ENCODE measurements at places on chromosomes 1 and 21.

GRCh38 chr21:36773117-36773516 lies 74.2 kb downstream of the SIM2 start:
- peak; percentile 50 for DNase-seq

- DNase-seq = no peak
Measured at GRCh38 chr1:52677076-52677806, 20.9 kb downstream of the COA7 start.

DNA sequence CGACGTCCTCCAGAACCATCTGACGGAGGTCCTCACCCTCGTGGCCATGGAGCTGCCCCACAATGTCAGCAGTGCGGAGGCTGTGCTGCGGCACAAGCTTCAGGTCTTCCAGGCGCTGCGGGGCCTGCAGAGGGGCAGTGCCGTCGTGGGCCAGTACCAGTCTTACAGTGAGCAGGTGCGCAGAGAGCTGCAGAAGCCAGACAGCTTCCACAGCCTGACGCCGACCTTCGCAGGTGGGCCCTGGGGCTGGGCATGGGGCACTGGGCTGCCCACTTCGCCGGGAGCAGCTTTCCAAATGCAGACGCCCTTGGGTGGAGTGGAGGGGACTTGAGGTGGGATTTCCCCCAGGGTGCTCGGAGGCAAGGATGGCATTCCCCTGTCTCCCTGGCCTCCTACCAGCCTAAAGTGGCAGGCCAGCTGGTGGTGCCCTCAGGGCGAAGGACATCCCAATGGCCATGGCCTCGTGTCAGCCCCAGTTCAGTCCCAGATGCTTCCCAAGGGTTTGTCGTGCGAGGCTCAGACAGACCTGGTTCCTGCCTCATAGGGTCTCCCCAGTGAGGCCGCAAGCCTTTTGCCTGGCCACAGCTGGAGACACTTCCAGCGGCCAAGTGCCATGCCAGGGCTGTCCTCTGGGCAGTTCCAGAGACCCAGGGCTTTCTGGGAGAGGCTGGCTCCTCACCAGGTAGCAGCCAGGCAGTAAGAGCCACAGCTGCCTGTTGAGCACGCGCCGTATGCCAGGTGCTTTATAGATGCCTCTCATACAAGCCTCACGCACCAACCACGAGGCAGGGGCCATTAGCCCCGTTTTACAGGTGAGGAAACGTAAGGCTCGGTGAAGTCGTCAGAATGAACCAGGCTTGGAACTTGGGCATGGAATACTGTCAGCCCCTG lies 27.8 kb downstream of the H6PD start:
- no peak for DNase-seq

GRCh38 chr1:155207806-155208540 lies at the start of gene THBS3:
THBS3 (minus strand) TSS chr1:155207897; CDS start chr1:155207876, 21 bp downstream.
- no peak for DNase-seq

- no peak for DNase-seq
Measured at GRCh38 chr1:56819387-56819899, at the start of gene FYB2. FYB2 (minus strand) TSS chr1:56819404; CDS start chr1:56819290, 114 bp downstream.

- DNase-seq = peak; percentile 68
Measured at GRCh38 chr1:98099501-98099900, 178.7 kb upstream of the DPYD start.

GRCh38 chr1:184930232-184930631 lies 44.1 kb downstream of the NIBAN1 start:
- DNase-seq = no peak

DNA sequence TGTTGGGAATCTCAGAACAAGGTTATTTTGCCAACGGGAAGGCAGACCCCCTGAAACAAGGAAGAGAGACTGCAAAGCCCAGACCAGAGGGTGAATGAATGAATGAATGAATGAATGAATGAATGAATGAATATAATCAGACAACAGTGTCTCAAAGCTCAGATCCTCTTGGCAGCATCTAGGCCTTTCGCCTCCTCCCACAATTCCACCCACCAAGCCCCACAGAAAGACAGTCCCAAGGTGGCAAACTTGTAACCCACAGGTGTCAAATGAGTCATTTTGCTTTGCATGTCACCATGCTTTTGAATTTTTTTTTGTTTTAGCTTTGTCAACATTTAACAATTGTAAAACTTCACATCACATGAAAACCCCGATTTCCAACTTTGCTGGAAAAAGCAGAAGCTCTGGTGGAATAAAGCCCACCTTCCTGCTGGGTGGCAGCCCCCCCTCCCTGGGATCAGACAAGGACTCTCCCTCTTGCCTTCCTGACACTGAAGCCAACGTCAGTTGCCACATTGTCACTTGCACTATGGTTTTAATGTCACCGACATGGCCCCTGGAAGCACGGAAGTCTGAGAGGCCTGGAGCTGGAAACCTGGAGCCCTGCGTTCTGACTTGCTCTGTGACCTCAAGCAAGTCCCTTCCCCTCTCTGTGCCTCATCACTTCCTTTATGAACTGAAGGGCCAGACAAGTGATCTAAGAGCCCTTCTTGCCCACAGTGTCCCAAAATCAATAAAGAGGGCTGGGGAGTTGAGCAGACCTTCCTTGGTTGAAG lies 134.6 kb upstream of the RUNX3 start:
- no peak for DNase-seq

- DNase-seq = no peak
Measured at GRCh38 chr21:28550057-28550825, 442.4 kb downstream of the LTN1 start.

- no peak for DNase-seq
Measured at GRCh38 chr1:179036844-179037465, 11.3 kb downstream of the FAM20B start.

- DNase-seq = no peak
Measured at GRCh38 chr1:180952657-180953013, 39.9 kb downstream of the KIAA1614 start.

DNA sequence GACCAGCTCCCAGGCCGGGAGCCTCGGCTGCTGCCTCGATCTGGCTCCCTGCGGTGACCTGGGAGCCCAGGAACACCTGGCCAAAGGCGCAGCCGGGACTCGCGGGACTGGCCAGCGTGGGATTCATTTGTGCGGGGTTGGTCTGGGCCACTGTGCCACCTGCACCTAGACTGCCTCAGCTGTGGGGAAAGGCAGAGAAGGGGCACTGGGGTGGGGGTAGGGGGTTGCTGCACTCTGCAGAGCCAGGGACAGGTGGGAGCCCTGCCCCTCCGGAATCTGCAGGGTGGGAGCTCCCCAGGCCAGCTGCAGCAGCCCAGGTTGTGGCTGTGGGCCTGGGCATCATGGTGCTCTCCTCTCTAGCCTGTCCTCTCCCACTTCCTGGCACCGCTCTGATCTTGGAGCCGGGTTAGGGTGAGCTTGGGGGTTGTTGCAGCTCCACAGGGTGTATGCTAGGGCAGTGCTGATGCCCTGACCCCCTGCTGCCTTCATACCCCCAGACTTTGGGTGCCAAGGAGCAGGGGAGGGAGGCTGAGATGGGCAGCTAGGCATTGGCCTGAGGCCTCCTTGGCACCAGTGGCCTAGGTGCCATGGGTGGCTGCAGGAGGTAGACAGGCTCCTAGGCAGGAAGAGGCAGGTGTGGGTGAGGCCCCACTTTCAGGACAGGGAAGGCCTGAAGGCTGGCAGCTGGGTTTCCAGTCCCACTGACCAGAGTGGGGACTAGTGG lies 57.5 kb upstream of the ETV3 start:
- DNase-seq = no peak

DNA sequence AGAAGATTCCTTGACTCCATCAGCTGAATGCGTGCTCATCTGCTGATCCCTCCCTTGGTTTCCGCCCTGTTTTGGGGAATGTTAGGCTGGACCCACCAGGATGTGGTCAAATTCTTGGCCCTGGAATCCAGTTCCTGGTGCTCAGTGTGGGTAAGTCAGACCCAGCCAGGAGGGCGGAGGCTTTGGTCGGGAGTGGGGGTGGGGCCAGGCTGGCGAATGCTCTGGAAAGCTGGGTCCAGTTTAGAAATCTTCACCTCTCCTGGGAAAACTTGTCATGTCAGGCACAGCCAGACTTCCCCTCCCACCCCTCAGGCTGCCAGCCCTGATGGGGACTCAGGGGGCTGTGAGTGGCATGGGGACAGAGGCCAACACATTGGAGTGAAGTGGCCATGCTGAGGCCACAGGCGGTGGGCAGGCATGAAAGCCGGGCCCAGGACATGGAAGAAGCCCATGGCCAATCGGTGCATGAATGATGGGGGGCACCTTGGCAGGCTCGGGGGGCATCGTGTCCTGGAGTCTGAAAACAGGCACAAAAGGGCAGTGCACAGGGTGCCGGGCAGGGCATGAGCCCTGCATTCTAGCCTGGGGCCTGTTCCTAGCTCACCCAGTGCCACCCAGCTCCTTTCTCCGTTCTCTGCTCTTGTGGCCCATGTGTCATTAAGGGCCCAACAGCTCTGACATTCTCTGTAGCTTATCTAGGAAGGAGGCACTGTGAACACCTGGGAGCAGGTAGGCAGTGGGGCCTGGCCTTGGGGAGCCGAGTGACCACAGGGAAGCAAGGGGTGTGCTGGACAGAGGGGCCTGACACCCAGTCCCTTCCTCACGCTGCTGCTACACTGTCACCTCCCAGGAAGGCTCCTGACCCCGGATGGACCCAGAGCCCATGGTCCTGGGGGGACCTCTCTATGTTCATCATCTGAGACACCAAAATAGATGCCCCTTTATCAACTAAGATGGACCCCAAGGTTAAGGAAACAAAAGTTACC lies 14.6 kb upstream of the PADI1 start:
- peak; percentile 96 for DNase-seq

DNA sequence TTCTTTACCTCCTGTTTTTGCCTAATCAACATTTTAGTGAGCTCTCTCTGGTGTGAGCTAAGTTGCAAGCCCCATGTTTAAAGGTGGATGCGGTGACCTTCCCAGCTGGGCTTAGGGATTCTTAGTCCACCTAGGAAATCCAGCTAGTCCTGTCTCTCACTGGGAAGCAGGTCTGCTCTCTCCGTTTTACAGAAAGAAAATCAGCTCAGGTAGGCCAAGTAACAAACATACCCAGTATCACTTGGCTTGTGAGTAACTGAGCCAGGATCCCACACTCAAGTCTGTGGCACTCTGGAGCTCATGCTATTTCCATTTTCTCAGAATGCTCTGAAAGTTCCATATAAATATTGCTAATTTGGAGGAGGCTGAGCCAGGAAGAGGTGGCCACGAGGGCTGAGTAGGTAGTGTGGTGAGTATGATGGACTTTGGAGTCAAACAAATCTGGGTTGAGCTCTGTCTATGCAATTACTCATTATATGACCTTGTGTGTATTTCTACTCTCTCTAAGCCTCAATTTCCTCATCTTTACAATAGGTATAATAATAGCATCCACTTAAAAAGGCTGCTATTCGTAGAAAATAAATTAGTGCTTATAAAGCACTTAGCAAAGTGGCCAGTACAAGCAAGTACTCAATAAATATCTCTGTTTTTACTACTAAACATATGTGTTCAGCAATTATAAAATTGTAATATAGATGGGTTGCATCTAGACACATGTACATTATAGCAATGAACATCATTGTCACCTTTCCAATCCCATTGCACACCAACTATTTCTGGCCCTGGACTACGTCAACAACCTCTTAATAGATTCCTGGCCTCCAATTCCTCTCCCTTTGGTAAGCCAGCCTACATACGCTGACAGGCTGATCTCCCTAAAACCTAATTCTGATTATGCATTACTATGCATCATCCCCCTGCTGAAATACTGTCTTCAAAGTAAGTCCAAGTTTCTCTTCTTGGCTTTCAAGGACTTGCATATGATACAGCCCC lies 32.7 kb upstream of the DHCR24 start:
- no peak for DNase-seq

GRCh38 chr1:229714964-229715603 lies 89.0 kb downstream of the URB2 start:
- peak; percentile 7 for DNase-seq
